ENCODE measurements at places on chromosomes 3 and 15. TPM values are rescaled to one million over a fixed set of nuclear protein-coding genes. Genes with fewer than 3 reads are reported as not detected.

DNA sequence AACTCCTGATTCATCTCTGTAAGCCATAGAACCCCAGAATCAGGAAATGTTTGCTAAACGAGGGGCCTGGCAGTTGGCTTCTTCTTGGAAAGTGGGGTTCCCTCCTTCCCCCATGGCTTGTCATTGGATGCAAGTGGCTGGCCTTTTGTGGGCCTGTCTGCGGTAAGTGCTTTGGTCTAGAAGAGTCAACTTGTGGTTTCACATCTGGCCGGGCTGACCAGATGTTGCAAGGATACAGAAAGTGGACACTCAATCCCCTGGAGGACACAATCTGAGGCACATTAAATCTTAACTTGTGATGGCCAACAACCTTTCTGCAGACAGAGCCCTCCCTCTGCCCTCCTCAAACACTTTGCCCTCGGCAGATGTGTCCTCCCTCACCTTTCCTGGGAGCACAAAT lies 1.1 kb downstream of the FAH start:
- ATAC-seq, result no peak

- ATAC-seq, result peak; percentile 38
These were observed 287.3 kb upstream of the COL8A1 start for GRCh38 chr3:99351122-99351521.

DNA sequence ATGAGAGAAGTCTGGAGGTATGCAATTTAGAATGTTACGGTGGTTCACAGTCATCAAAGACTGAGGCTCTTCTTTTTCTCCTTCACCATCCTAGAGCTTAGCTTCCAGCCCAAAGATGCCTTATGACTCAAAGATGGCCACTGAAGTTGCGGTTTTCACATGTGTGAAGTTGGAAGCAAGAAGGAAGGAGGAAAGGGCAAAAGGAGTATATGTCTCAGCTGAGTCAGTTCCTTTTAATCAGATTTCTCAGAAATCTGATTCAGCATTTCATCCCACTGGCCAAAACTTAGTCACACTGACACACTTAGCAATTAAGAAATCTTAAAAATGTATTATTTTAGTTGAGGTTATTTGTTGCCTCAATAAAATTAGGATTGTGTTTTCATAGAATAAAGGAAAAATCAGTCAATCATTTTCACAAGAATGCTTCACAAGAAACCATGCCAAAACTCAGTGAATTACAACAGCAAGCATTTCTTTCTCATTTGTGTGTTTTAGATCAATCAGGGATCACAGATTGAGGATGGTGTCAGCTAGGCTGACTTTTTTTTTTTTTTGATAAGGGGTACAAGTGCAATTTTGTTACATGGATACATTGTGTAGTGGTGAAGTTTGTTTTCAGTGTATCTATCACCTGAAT lies 211.1 kb upstream of the GADL1 start:
- ATAC-seq, result no peak

DNA sequence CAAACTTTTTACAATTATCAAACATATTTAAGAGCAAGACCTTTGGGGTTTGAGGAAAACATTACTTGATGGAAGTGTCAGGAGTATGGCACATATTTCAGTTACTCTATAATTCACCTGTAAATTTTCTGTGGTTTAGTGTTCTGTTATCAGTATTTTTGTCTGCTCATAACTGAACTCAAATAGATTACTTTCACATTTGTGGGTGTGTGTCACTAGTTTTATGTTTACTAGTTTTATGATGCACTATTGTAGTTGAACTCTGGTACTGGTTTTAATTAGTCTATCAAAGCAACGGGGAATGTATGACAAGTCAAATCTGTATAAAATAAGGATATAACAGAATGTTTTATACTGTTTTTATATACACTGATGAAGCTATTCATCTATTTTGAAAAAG lies 27.2 kb downstream of the OXSM start:
- no peak for ATAC-seq

GRCh38 chr3:131142580-131142979 lies 115.9 kb downstream of the NEK11 start:
- no peak for ATAC-seq

GRCh38 chr3:50602595-50603191 lies 8.9 kb downstream of the CISH start:
- ATAC-seq, result no peak

DNA sequence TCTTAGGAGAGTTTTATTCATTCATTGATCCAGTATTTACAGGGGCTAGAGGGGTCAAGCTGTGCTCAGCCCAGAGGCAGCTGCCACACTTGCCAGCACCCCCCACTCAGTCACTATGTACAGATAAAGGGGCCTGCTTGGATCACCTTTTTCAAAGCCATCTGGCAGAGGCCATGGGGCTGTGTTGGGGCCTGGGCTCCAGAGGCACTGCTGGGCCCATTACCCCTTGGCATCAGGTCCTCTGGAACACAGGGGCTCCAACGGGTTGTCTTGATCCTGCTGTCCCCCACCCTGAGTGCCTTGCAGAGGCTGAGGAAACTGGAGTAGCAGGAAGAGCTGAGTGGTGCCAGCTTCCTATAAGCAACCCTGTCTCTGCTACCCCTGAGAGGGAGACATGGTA lies 43.9 kb downstream of the SEMA3G start:
- ATAC-seq, result peak; percentile 6

DNA sequence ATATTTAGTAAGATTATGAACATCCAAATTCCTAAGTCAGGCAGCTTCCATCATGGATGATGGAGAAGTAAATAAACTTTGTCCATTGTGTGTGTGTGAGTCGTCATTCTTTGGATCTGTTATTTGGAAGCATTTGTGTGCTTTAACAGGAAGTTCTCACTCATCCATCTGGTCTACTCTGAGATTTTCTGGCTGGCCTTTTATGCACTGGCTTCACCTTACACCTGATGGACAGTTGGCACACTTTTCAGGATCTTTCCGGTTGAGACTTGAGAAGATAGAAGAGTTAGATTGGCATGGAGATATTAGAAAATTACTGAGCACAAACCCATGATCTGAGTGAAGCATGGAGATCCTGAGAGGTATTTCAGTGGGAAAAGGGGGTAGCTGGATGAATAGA lies 12.6 kb downstream of the SYNPR start:
- ATAC-seq, result no peak

DNA sequence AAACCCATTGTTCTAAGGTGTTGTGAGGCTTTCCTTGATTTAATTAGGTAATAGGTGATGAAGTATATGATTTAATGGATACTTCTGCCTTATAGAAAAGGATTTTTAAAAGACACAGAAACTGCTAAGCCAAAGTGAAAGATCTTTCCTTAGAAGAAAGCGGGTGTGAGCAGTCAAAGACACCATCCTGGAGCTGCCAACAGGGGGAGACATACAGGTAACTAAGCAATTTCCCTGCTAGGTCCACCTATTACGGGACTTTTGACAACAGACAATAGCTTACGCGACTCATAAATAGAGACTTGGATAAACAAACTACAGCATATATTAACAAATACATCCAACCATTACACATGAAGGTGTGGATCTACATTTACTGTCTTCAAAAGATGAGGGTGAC lies 669.5 kb downstream of the SQOR start:
- no peak for ATAC-seq

- no peak for ATAC-seq
These were observed 39.7 kb downstream of the CYP11A1 start for GRCh38 chr15:74327756-74328155.

DNA sequence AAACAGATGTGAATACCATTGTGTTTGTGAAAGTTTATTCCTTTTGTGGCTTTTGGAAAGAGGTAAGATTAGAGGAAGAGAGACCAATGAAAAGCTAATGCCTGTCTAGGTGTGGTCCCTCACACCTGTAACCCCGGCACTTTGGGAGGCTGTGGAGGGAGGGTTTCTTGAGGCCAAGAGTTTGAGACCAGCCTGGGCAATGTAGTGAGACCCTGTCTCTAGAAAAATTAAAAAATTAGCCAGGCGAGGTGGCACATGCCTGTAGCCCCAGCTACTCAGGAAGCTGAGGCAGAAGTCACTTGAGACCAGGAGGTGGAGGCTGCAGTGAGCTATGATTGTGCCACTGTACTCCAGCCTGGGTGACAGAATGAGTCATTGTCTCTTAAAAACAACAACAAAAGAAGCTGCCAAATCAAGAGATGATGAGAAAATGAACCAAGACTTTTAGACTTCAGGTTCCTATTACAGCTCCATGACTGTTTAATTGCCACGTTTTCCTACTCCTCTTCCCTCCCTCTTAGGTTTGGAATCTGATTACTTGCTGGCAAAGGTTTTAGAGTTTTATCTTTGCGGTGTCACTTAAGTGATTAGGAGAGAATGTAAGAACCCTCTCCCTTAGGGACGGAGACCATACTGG lies 68.7 kb downstream of the CGNL1 start:
- peak; percentile 35 for ATAC-seq

DNA sequence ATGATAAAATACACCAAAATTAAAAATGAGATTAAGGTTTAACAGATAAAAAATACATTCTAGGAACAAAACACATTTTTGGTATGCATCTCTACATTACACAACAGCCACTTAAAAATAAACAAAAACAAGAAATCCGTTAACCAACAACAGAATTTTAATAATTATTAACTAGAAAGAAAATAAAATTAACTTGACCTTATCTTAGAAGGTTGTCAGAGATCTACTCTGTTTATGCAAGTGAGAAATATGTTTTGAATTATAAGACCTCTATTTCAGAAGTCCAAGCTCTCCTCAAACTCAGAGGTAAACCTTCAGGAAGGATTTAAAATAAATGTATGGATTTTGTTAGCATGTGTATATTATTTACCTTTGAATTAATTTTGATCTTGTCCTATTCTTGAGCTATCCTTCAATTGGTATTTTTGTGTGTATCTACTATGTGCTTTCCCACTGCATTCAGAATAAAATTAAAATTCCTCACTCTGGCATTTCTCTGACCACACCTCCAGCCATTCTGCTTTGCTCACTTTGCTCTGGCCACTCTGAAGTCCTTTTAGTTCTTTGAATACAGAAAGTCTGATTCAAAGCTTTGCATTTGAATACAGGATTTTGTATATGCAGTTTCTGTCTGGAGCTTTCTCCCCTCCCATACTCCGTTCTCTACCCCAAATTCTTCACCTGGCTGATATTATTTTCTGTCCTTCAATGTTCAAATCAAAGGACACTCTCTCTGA lies 352.0 kb downstream of the ZBTB20 start:
- no peak for ATAC-seq

DNA sequence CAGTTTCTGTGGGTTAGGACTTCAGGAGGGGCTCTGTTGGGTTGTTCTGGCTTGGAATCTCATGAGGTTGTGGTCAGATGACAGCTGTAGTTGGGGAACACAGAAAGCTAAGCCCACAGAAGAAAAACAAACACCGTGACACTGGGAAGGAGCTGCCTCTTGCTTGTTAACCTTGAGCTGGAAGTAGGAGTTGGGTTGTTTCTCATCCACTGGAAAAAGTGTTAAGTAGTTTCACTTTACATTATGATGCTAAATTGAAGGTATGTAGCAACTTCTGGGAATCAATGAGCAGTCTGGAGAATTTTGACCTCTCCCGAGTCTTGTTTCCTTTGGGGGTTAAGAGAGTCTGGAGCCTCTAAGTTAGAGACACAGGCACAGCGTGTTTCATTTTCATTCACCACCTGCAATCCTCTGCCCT lies 20.4 kb downstream of the HACD3 start:
- ATAC-seq, result no peak

DNA sequence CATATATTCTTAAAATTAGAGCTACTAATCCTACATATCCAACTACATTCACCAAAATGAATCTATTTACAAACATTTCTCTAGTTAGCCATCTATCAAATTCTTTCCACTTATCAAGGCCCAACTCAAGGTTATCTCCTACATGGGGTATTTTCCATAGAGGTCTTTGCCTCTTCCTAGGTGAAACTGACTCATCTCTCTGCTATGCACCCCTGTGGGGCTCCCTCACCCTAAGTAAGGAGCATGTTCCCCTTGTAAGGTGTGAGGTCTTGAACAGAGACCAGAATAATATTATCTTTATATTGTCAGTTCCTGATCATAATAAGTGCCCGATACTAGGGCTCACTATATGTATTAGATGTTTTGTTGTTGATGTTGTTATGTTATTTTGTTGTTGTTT lies 74.6 kb upstream of the TSC22D2 start:
- ATAC-seq, result no peak

DNA sequence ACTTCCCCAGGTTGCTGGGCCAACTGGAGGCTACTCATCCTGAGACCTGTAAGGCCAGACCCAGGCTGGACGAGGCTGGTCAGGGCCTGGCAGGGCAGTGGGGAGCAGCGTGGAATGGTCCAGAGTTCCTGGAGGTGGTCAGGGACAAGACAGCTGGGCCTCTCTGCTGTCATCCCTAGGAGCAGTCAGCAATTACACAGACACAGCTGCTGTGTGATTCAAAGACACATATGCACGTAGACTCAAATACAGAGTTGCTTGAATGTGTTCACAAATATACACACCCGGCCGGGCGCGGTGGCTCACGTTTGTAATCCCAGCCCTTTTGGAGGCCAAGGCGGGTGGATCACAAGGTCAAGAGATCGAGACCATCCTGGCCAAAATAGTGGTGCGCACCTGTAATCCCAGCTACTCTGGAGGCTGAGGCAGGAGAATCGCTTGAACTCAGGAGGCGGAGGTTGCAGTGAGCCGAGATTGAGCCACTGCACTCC lies 1.5 kb upstream of the CD276 start:
- ATAC-seq, result no peak

DNA sequence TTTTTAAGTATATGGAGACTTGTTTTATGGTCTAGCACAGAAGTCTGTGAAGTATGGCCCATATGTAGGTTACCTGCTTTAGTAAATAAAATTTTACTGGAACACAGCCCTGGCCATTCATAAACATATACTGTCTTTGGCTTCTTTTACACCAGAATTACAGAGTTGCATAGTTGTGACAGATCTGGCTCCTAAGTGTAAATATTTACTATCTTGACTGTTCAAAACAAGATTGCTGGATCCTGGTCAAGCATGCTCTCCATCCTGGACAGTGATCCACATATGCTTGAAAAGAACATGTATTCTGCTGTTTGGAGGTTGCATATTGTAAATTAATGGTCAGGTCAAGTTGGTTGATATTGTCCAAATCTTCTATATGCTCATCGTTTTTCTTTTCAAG lies 57.9 kb downstream of the STT3B start:
- ATAC-seq, result no peak

DNA sequence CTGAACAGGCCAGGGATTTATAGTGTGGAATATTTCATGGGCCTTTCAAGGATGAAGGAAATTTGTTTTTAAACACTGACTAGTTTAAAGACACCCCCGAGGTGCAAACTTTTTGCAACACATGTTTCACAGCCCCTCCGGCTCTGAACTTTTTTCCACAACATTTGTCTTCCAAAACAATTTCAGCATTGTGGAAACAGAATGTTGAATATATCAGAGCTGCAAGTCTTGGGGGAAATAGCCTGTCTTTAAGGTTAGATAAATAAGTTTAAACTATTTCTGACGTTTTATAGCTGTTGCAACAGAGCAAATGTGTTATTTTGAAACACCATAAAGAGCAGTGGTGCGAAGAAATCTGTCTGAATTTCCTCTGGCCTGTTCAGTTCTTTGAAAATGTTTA lies 229.2 kb upstream of the GOLGA6L4 start:
- no peak for ATAC-seq

- ATAC-seq, result no peak
These were observed 5.4 kb upstream of the HEG1 start for GRCh38 chr3:125061170-125061569.

The PLSCR2 gene
- not detected for total RNA-seq

The MAGEL2 gene
- total RNA-seq, result 11.0 TPM

The C3orf20 gene
- total RNA-seq, result 0.11 TPM

The FOXP1 gene
- total RNA-seq, result 112 TPM

The XCR1 gene
- total RNA-seq, result 0.05 TPM

The GOLGA6L7 gene
- 0.84 TPM for total RNA-seq
